ENCODE measurements at places on chromosomes 12 and 14.
A peak's percentile ranks its signal among the peaks of the same experiment; 100 is the strongest.

GRCh38 chr14:104293851-104294627, 155.7 kb downstream of the KIF26A start:
- H3K36me3 ChIP-seq, result no peaks in the 10 kb centered on the region
- H3K4me3 ChIP-seq, result no peak overlapping the region
- no peaks in the 10 kb centered on the region for H3K4me1 ChIP-seq
- H3K27ac ChIP-seq, result no peak overlapping the region

DNA sequence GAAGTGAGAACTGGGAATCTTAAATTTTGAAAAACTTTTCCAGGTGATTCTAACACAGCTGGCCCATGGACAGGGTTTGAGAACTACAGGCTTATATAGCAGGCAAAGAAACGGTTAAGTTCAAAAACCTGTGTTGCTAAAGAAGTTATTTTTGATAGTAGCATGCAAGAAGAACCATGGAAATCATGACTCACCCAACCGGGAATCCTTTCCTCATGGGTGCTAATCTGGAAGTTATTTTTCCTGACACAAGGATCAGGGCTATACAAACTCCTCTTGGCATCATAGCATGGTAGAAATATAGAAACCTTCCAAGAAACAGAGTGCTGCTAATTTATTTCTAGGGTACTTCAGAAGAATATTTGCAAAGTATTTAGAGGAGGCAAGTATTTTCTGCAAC, 588.7 kb downstream of the CCER1 start:
- H3K4me1 ChIP-seq, result peaks cover 3% of the 10 kb centered on the region
- DNase-seq, result peak; percentile 14
- no peaks in the 10 kb centered on the region for H3K27me3 ChIP-seq
- no peak overlapping the region for H3K4me3 ChIP-seq
- no peaks in the 10 kb centered on the region for H3K36me3 ChIP-seq

DNA sequence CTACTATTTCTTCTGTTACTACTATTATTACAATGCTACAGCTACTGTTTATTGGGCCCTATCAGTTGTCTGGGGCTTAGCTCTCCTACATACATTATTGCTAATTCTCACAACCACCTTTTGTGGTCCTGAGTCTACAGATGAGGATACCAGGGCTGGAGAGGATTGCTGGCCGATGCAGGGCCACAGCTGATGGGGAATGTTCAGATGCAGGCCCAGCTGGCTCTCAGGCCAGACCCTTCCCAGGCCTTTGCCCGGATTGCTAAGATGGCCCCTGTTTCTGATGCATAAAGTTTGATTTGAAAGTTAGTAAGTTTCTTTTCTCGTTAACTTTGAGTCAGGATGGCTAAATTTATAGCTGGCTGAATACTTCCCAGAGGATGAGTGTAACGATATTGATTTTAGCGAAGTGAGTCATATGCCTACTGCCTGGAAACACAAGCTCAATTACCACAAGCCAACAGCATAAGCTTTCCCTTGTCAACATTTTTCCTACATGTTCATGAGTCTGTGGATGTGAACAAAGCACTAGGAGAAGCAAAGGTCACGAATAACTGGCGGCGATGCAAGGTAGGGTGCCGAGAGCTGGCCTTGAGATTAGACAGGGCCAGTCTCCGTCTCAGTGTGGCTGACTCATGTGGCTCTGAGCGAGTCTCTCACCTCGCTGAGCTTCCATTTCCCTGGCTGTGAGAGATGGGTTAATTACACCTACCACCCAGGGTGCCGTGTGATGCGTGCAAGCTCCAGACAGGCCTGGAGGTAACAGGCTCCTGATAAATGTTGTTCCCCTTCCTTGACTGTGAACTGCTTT, 111.0 kb downstream of the BEGAIN start:
- no peaks in the 10 kb centered on the region for H3K27me3 ChIP-seq
- peak overlapping the region; percentile 92 for H3K27ac ChIP-seq
- H3K4me1 ChIP-seq, result peaks cover 22% of the 10 kb centered on the region
- H3K4me3 ChIP-seq, result peak overlapping the region; percentile 33
- H3K36me3 ChIP-seq, result no peaks in the 10 kb centered on the region

GRCh38 chr12:3456809-3457208, 34.2 kb upstream of the PRMT8 start:
- H3K4me3 ChIP-seq, result no peak overlapping the region
- no peak for DNase-seq
- H3K36me3 ChIP-seq, result no peaks in the 10 kb centered on the region
- peaks cover 24% of the 10 kb centered on the region for H3K27me3 ChIP-seq
- H3K4me1 ChIP-seq, result no peaks in the 10 kb centered on the region
- H3K27ac ChIP-seq, result no peak overlapping the region

- DNase-seq, result peak; percentile 62
- no peak overlapping the region for H3K27ac ChIP-seq
- H3K27me3 ChIP-seq, result no peaks in the 10 kb centered on the region
- no peaks in the 10 kb centered on the region for H3K4me1 ChIP-seq
- no peaks in the 10 kb centered on the region for H3K36me3 ChIP-seq
- no peak overlapping the region for H3K4me3 ChIP-seq
Measured at GRCh38 chr14:104334424-104335161, 196.2 kb downstream of the KIF26A start.

DNA sequence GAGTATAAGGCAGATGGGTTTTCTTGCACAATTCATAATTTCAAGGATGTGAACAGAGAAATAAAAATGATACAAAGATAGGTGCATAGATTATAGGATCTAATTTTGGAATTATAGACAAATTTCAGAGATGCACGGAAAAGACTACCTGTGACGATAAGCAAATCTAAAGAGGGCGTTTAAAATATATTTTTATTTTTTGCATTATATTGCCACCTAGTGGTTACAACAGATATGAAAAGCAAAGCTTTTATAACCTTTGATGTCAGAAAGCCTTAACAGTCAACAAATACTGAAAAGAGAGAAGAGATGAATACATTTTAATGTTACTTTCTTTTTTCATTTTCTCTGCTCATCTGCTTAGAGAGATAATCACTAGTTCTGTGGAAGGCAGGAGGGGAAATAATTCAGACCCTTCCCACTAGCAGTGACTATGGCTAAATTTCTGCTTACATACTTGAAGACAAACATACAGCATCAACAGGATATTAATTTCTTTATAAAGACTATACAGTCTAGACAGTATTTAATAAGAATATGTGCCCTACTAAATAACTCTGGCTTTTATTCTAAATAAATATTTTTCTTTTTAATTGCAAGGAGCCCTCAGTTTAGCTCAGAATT, 46.3 kb downstream of the NTS start:
- H3K4me3 ChIP-seq, result no peak overlapping the region
- H3K4me1 ChIP-seq, result no peaks in the 10 kb centered on the region
- H3K36me3 ChIP-seq, result no peaks in the 10 kb centered on the region
- no peak overlapping the region for H3K27ac ChIP-seq
- peak; percentile 60 for DNase-seq

Measured in osteoblast (primary cell).